CD8-positive, alpha-beta memory T cell (primary cell): ENCODE measurements at places on chromosomes 12 and 14. TPM values are rescaled to one million over a fixed set of nuclear protein-coding genes. Genes with fewer than 3 reads are reported as not detected.

DUSP16 gene
- 37.5 TPM for total RNA-seq

NKX2-8 gene
- not detected for total RNA-seq

GRCh38 chr12:79267580-79267979 is 403.0 kb downstream of the SYT1 start:
- H3K4me3 ChIP-seq: no peak overlapping the region
- H3K36me3 ChIP-seq: no peaks in the 10 kb centered on the region

- no peak overlapping the region for H3K4me3 ChIP-seq
- peak; percentile 87 for DNase-seq
- H3K27me3 ChIP-seq: no peaks in the 10 kb centered on the region
- H3K4me1 ChIP-seq: peaks cover 35% of the 10 kb centered on the region
These were observed 25.3 kb upstream of the GPR132 start for GRCh38 chr14:105090493-105091053.

GRCh38 chr14:30225176-30225575 is 297.5 kb upstream of the PRKD1 start:
- H3K27ac ChIP-seq: no peak overlapping the region
- no peak for DNase-seq
- no peak overlapping the region for H3K4me3 ChIP-seq
- H3K4me1 ChIP-seq: no peaks in the 10 kb centered on the region
